ENCODE measurements at places on chromosomes 7 and 10.

DNA sequence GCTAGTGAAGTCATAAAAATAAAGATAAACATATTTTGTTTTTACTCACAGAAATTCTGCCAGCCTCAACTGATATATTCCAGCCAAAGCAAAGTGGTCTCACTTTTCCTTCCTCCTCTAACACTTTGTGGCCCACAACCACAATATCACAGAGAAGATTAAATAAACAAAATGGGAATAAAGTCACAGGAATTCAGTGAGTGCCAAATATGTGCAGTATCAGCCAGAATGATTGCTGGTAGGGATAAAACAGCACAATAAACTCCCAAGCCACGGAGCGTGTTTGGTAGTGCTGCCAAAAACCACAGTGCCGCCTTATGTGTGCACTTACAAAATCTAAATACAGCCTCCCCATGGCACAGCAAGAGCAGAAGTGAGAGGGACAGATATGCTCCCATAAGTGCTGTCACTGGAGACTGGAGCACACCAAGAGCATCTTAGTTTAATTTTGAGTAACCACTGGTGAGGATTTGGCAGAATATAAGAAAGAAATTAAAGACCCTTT is 155.8 kb downstream of the POM121L12 start:
- no peaks in the 10 kb centered on the region for H3K27me3 ChIP-seq
- no peak overlapping the region for H3K4me3 ChIP-seq
- H3K27ac ChIP-seq = no peak overlapping the region
- no peak for DNase-seq
- no peaks in the 10 kb centered on the region for H3K36me3 ChIP-seq

DNA sequence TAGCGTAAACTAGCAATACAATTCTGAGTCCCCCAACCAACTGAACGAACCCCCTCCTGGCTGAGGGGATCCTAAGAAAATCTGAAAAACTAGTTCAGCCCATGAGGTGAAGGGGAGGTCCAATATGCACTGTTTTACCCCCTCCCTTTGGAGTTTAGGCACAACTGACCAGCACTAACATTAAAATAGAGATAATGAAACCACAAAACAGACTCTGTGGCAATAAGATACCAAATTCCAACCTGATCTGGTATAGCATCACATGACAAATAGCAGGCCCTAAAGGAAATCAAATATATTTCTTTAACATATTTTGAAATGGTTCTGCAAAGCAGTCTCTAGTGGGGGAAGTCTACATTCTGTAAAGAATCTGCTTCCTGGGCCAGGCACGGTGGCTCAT is 522.5 kb downstream of the TYW1 start:
- H3K36me3 ChIP-seq = no peaks in the 10 kb centered on the region
- H3K4me3 ChIP-seq = no peak overlapping the region
- no peaks in the 10 kb centered on the region for H3K27me3 ChIP-seq
- no peak for DNase-seq

GRCh38 chr10:26969145-26969926 is 108.6 kb upstream of the ABI1 start:
- no peaks in the 10 kb centered on the region for H3K27me3 ChIP-seq
- no peaks in the 10 kb centered on the region for H3K4me1 ChIP-seq
- H3K4me3 ChIP-seq = no peak overlapping the region
- no peak overlapping the region for H3K27ac ChIP-seq
- no peak for DNase-seq
- H3K36me3 ChIP-seq = peaks cover 4% of the 10 kb centered on the region

GRCh38 chr7:113606325-113606724 is 312.5 kb downstream of the PPP1R3A start:
- H3K4me3 ChIP-seq = no peak overlapping the region
- no peak for DNase-seq
- no peaks in the 10 kb centered on the region for H3K4me1 ChIP-seq

GRCh38 chr7:73560109-73560835 is 2.8 kb upstream of the BCL7B start:
- DNase-seq = no peak
- no peaks in the 10 kb centered on the region for H3K27me3 ChIP-seq
- H3K27ac ChIP-seq = no peak overlapping the region
- no peaks in the 10 kb centered on the region for H3K36me3 ChIP-seq
- no peak overlapping the region for H3K4me3 ChIP-seq

- no peaks in the 10 kb centered on the region for H3K4me1 ChIP-seq
- no peak overlapping the region for H3K4me3 ChIP-seq
- DNase-seq = no peak
- H3K27ac ChIP-seq = no peak overlapping the region
- H3K36me3 ChIP-seq = no peaks in the 10 kb centered on the region
Measured at GRCh38 chr7:112056409-112056808, 149.8 kb downstream of the DOCK4 start.

DNA sequence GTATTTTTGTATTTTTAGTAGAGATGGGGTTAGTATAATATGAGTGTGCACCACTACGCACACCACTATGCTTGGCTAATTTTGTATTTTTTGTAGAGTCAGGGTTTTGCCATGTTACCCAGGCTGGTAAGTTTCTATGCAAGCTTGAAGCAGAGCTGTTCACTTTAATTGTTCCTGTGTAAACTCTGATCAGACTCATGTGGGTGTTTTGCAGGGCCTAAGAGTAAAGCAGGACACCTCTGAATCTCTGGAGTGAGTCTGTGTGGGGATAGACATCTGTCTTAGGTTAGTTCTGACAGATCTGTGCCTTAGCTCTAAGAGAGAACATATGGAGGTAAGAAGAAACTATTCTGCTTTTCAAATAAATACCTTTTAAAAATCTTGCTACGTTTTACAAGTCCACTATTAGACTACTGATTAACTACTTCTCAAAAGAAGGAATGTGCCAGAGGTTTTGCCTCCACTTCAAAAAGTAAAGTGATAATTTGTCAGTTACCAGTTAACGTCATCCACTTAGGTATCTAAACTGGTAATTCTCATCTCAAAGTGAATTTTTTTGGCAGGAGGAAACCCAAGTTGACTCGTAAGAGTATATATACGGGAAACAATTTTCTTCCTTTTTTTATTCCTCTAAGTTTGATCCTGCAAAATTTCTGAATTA is 1.1 kb downstream of the COL17A1 start:
- H3K4me1 ChIP-seq = no peaks in the 10 kb centered on the region
- no peaks in the 10 kb centered on the region for H3K27me3 ChIP-seq
- peak overlapping the region; percentile 70 for H3K27ac ChIP-seq

DNA sequence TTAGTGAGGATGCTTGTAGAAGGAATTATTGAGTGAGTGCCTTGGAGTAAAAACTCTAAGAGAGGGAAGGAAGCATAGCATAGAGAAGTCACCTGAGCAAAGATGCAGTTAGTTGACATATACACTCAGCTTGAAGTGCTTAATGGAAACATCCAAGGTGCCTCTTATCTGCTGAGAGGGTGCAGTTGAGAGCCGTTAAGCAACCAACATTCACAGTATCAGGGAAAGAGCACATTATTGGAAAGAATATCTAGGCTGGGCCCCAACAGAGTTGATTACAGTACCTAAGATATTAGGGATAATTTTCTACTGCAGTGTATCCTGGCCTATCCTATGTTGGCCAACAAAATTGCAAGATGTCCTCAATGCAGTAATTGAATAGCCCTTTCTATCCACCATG is 302.0 kb downstream of the ETV1 start:
- no peaks in the 10 kb centered on the region for H3K36me3 ChIP-seq
- no peaks in the 10 kb centered on the region for H3K27me3 ChIP-seq
- H3K4me3 ChIP-seq = no peak overlapping the region
- no peaks in the 10 kb centered on the region for H3K4me1 ChIP-seq
- no peak for DNase-seq

GRCh38 chr10:81019029-81019890 is 481.6 kb downstream of the SH2D4B start:
- peak overlapping the region; percentile 41 for H3K4me3 ChIP-seq
- DNase-seq = peak; percentile 28
- H3K36me3 ChIP-seq = no peaks in the 10 kb centered on the region
- no peaks in the 10 kb centered on the region for H3K27me3 ChIP-seq
- peak overlapping the region; percentile 30 for H3K27ac ChIP-seq

- no peak overlapping the region for H3K27ac ChIP-seq
- H3K36me3 ChIP-seq = no peaks in the 10 kb centered on the region
- no peaks in the 10 kb centered on the region for H3K27me3 ChIP-seq
- DNase-seq = no peak
- H3K4me3 ChIP-seq = no peak overlapping the region
Measured at GRCh38 chr7:114925434-114925833, 3.5 kb downstream of the MDFIC start.

GRCh38 chr7:37141742-37142141 is 306.9 kb downstream of the ELMO1 start:
- H3K27me3 ChIP-seq = no peaks in the 10 kb centered on the region
- no peaks in the 10 kb centered on the region for H3K4me1 ChIP-seq
- no peak overlapping the region for H3K4me3 ChIP-seq
- no peak overlapping the region for H3K27ac ChIP-seq

DNA sequence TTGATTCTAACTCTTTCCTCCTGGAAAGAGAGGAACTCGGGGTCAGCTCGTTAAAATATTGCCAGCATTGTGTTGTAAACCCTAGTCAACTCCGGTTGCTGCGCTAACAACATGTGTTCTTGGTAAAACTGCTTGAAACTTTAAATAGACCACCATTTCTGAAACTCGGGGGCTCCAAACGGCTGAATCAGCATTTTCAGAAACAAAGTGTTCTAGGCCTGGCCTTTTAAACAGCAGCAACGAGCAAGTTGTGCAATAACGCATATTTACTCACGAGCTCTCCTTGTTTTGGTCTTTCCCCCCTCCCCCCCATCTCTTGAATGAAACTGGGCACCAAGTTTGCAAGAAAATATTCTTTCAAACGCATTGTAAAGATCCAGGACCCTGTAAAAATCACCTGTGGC is 9.2 kb upstream of the GRB10 start:
- no peak for DNase-seq
- no peaks in the 10 kb centered on the region for H3K27me3 ChIP-seq
- H3K36me3 ChIP-seq = no peaks in the 10 kb centered on the region
- no peaks in the 10 kb centered on the region for H3K4me1 ChIP-seq
- H3K27ac ChIP-seq = peak overlapping the region; percentile 23

DNA sequence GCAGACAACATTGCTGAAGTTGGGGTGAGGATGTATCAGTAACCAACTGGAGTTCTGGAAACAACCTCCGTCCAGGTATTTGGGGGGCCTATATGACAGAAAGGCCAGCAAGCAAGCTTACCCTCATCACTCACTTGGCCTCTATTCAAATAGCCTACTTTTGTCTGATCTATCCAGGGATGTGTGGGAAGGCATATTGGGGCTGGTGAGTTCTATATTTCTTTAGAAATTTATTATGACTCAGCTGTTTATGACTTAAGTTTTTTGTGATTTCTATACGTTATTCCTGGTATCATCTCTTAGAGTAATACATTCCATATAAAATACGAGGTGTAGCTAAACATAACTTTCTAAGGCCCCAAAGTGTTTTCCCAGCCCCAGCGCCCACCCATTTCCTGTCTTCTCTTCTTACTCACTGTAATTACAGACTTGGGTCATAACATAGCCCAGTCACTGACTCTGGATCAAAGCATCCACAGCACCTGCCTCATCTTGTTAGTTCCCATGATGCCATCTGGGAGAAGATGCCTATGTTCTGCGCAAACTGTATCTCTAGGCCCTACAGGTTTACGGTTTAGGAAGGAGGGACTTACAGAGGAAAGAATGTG is 18.1 kb downstream of the GARS1 start:
- peaks cover 11% of the 10 kb centered on the region for H3K36me3 ChIP-seq
- no peaks in the 10 kb centered on the region for H3K4me1 ChIP-seq
- H3K27me3 ChIP-seq = no peaks in the 10 kb centered on the region

Measured in breast epithelium (tissue), 4 donors.